ENCODE measurements at places on chromosomes 7 and 10.

DNA sequence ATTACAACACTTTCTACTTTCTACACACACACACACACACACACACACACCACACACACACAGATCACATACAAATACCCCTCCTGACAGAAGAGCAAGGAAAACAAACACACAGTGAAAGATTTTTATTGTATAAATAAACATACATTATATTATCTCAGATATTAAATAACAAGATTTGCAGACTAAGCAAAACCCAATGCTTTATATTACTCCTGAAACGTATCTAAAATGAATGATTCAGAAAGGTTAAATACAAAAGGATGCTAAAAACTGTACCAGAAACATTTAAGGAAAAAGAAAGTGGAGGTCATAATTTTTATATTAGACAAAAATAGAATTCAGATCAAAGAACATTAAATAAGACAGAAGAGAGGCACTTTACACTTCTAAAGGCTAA, 208.3 kb upstream of the NPSR1 start:
- no peak for DNase-seq

GRCh38 chr7:142231716-142232115, 26.1 kb downstream of the PRSS58 start:
- no peak for DNase-seq

GRCh38 chr7:143047326-143047725, 4.8 kb upstream of the OR6V1 start:
- no peak for DNase-seq

GRCh38 chr7:117827862-117828261, 45.4 kb downstream of the CTTNBP2 start:
- DNase-seq = no peak

Data from activated CD4-positive, CD25-positive, alpha-beta regulatory T cell (primary cell).